Fibroblast of skin of right biceps (primary cell): ENCODE measurements at places on chromosomes 7 and 10.

- DNase-seq = no peak
These were observed 119.0 kb upstream of the LANCL2 start for GRCh38 chr7:55246171-55246570.

GRCh38 chr7:26648554-26648953 is 215.8 kb downstream of the SKAP2 start:
- peak; percentile 59 for DNase-seq

DNA sequence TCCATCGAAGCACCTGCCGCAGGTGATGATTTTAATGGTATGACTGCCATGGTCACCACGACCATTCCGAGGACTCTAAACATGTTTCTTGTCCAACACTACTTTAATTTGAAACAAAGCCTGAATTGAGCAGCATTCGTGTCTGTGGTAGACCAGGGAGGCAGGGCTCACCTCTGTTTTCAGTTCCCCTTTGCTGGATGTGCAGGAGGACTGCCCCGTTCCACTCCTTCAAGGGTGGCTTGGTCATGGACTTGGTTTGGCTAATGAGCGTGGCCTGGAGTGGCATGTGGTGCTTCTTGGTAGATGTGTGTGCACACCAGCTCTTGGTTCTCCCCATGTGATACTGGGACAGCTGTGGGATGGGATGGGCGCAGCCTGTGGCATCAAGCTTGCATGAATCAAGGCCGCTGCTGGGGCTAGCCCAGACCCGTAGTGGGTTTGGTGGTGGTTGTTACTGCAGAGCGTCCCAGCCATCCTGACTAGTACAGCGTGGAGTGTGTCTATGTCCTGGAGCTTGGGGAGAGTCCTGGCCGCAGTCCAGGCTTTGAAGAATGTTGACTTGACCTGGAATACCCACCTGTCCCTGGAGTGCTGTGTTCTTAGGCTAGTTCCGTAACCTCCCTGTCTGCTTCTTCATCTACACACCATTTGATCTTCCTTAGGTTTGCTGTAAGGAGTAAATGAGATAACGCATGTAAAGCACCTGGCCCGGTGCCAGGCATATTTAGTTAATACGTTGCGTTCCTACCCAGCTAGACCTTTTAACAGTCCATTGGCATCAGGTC is 34.8 kb downstream of the MGMT start:
- DNase-seq = no peak

DNA sequence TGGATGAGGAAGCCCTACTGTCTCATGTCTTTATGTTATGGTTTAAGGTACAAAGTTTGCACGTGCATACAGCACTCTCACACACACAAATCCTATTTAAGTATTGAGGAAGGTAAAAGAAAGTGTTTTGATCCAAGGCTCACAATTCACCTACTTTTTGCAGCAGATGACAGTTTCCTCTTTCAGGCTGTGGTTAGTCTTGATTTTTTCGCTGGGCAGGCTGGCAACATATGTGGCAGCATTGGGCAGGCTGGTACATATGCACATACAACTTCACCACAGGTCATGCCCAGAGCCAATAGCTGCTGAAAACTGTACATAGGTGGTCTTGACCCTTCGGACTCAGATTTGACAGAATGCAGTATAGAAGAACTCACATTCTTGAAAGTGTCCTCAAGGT is 29.1 kb upstream of the SDHAF3 start:
- DNase-seq = no peak

GRCh38 chr10:73879296-73880173 is 5.2 kb upstream of the CAMK2G start:
- DNase-seq = peak; percentile 85

DNA sequence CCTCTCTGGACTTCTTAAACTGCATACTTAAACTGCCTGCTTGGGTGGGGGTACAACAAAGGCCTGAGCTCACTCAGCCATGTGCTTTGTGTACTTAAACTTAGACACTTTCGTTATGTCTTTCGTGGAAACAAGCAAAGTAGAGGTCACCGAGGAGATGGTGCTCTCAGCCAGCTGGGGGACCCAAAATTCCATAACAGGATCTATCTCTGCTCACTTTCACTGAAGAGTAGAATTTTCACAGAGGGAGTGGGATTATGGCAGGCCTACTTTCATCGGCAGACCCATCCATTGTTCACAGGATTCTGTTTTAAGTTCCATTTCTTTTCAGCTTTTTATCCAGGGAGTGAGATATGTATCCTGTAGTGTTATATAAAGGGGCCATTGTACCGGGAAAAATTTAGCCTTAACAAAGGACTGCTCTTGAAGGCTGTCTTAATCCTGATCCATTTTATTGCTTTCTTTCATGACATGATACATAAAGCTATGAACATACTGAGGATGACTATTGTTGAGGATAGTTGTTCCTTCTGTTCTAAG is 370.0 kb upstream of the GHITM start:
- no peak for DNase-seq

- no peak for DNase-seq
These were observed 854.5 kb downstream of the GRM8 start for GRCh38 chr7:126398285-126398684.

DNA sequence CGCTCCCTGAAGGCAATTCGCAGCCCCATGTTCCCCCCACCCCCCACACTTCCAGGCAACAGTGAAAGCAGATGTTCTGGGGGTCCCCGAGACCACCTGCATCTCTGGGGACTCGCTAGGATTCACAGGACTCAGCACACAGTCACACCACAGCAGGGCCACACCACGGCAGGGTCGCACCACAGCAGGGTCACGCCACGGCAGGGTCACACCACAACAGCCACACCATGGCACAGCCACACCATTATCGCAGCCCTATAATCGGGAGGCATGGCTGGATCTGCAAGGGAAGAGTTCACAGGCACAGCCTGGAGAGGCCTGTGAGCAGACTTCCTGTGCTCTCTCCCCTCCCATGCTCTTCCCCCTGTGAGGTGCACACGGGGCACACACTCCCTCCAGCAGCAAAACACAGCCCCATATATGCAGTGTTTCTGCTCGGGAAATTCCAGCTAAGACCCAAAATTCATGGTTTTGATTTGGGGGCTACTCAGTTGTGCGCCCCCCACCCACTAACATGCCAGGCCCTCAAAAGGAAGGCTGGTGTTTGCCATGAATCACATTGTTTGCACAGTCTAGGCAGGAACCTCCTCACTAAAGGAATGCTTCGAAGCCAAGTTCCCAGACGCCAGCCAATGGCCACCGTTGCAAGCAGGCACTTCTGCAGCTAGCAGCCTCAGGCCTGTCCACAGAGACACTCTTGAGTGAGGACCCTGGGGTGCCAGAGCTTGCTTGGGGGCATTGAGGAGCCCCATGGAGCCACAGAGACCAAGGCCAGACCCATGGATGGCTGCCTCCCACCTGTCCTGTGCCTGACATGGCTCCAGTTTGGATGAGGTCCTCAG is 7.0 kb upstream of the DPYSL4 start:
- no peak for DNase-seq

DNA sequence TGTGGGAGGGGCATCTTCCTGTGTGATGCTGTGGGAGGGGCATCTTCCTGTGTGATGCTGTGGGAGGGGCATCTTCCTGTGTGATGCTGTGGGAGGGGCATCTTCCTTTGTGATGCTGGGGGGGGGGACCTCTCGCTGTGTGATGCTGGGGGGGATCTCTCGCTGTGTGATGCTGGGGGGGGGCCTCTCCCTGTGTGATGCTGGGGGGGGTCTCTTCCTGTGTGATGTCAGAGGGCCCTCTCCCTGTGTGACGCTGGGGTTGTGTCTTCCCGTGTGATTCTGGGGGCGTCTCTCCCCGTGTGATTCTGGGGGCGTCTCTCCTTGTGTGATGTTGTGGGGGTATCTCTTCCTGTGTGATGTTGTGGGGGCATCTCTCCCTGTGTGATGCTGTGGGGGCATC is 27.9 kb upstream of the DPYSL4 start:
- DNase-seq = no peak

GRCh38 chr7:98603399-98603788 is 13.7 kb upstream of the NPTX2 start:
- no peak for DNase-seq

GRCh38 chr7:149284343-149284742 is 22.3 kb downstream of the ZNF783 start:
- DNase-seq = no peak

DNA sequence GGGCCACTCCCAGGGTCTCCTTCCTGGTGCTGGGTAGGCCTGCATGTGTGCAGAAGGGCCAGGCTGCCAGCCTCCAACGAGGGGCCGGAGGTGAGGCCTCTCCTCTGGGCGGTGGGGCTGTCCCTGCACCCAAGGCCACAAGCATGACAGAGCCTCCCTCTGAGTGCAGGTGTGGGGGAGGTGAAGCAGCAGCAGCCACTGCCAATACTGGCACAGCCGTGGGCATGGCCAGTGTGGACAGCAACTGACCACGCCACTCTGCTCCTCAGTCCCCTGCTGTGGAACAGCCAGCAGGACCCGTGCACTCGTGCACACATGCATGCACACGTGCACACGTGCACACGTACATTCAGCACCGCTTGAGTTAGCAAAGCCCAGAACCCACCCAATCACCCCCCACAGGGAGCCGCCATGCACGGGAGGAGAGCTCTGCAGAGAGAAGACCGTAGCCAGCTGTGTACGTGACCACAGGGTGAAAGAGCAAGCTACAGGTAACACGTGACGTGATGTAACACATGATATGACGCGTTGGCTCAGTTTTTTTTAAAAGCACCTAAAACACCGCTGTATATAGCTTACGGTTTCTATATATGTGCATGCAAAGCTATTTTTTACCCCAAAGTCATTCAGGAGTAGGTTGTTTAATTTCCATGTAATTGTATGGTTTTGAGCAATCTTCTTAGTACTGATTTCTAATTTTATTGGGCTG is 23.1 kb downstream of the PAPOLB start:
- no peak for DNase-seq

DNA sequence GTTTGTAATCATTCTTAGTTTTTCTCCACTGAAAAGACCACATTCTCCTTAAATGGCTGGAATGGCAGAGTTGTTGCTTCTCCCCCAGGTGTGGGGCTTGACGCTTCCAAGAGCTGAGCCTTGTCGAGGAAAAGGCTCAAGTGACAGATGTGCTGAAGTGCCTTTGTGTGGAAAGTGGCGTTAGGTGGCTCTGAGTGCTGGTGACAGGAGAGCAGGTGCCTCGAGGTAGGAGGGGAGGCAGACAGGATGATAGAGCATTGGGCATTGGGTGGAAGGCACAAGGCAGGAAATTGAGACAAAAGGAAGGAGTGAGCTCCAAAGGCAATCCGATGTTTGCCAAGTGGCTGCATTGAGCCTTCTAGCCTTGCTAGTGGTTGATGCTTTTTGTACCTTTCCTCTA is 6.7 kb downstream of the KIAA1217 start:
- DNase-seq = no peak

- peak; percentile 67 for DNase-seq
These were observed 156.5 kb downstream of the ITGA8 start for GRCh38 chr10:15563246-15563645.

DNA sequence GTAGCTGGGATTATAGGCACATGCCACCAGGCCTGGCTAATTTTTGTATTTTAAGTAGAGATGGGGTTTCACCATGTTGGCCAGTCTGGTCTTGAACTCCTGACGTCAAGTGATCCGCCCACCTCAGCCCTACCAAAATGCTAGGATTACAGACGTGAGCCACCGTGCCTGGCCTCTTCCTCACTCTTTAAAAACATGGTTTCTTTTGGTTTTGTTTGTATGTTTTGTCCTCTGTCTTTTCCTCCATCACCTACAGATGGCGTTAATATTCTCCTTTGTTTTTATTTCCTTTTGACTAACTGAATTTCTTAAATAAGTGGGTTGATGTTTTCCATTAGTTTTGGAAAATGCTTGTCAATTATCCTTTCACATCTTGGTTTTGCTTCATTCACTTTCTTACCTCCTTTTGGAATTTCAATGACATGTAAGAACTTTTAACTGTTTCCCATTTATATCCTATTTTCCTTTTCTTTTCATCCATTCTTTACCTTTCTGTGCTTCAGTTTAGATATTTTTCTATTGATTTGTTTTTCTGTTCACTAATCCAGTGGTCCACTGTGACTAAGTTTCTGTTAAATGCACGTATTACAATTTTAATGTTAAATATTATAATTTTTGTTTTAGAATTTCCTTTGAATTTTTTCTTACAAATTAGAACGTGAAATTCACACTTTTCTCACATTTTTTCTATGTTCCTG is 104.1 kb downstream of the ZNF467 start:
- peak; percentile 22 for DNase-seq

DNA sequence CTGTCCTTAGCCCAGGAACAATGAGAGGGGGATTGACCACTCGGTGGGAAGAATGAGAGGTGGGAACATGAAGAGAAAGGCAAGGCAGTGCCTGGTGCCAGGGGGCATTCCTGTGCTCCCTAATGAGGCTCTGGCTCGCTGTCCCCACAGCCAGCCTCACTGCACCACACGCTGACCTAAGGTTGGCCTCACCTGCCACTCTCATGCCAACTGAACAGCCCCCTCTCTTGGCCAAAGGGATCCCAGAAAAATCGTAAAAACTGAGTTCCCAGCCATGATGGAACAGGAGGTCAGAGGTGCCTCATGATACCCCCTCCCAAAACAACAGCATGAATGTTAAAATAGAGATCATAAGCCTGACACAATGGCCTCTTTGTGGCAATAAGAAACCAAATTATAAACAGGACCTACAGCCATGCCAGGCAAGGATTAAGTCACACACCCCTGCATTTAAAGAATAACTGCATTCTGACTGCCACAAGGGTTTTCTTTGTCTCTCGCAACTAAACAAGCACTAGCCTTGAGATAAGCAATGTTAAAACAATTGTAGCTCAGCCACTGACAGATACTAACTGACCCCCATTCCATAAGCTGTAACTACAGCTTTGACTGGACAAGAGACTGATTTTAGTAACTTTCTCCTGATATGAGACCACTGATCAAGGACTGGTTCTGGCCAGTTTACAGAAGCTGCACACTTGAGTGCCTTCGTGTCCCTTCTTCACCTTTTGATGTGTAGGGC is 149.2 kb downstream of the SH2D4B start:
- DNase-seq = no peak

DNA sequence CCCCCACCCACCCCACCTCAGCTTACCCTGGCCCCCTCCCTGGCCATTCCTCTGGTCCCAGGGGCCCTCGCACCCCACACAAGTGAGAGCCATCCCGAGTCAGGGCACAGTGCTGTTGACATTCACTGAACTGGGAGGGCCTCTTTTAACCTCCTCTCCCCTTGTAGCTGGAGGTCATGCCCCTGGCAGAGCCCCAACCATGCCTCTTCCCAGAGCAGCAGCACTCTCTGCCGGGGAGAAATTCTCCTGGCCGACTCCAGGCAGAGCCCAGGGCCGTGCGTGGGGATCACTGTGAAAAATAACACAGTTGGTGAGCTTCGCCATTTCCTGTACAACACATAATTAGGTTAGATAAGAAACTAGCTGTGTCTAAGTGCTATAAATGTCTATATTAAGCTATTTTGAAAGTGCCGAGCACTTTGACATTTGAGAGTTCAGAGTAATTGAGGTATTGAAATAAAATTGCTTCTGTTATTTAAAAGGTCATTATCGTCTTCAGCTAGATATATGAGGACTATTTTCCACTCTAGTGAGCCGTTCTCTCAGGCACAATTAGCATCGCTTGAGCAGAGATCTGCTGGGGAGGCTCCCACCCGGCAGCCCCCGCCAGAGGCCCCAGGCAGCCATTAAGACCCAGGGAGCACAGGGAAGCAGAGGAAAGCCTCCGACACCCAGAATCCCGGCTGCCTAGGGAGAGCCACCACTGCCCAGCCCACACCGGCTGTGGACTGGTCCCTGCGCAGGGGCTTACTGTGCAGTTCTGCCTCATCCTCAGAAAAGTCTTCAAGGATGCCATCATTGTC is 62.4 kb upstream of the LRRC18 start:
- no peak for DNase-seq
